ENCODE measurements at places on chromosomes 3 and 15.

DNA sequence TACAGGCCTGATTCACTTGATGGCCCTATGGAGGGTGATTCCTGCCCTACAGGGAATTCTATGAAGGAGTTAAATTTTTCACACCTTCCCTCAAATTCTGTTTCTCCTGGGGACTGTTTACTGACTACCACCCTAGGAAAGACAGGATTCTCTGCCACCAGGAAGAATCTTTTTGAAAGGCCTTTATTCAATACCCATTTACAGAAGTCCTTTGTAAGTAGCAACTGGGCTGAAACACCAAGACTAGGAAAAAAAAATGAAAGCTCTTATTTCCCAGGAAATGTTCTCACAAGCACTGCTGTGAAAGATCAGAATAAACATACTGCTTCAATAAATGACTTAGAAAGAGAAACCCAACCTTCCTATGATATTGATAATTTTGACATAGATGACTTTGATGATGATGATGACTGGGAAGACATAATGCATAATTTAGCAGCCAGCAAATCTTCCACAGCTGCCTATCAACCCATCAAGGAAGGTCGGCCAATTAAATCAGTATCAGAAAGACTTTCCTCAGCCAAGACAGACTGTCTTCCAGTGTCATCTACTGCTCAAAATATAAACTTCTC is 43.6 kb downstream of the BLM start:
- DNase-seq = no peak

- no peak for DNase-seq
Observed at GRCh38 chr3:148642616-148643015, 55.1 kb upstream of the AGTR1 start.

DNA sequence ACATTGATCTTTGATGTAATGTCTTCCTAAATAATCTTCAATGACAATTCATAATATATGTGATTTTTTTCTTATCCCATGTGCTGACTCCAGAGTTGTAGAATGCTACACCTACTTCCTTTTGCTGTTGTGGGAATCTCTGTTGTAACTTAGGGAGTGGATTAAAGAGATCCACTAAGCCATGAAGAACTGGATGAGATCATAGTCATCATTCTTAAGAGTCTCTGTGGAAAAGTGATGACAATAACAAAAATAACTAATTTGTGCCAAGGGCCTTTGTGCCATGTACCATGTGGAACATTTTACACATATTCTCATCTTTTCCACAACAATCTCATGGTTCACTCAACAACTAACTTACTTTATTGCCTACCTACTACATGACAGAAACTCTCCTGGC is 162.9 kb upstream of the PDZRN3 start:
- DNase-seq = no peak

- peak; percentile 74 for DNase-seq
Observed at GRCh38 chr3:124032881-124033359, 41.0 kb upstream of the ROPN1 start.

DNA sequence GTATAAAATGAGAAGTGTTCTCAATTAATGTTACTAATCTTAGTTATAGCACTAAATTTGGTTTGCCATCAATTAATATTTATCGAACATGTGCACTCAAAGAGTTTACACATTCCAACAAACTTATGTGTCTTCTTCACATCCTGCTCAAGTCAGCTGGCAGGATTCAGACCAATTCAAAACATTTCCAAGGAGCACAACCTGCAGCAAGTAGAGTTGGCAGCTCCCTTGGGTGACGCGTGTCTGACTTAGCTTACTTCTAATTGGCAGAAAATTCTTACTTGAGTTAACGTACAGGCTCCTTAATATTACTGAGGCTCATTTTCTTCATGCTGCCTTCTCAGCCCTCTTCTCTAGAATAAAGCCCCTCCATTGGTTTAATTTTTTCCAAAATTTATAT is 110.4 kb upstream of the PFN2 start:
- no peak for DNase-seq

- no peak for DNase-seq
Observed at GRCh38 chr3:72510247-72510646, 338.0 kb downstream of the SHQ1 start.

DNA sequence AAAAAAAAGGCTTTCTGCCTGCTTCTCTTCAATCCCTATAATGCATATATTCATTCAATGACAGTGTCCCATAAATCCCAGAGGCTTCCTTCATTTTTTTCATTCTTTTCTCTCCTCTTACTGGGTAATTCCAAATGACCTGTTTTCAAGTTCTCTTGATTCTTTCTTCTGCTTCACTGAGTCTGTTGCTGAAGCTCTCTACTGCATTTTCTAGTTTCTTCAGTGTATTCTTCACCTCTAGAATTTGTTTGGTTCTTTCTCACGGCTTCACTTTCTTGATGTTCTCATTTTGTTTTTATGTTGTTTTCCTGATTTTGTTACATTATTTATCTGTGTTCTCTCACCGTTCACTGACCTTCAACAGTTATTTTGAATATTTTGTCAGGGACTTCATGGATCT is 141.6 kb downstream of the SCAPER start:
- DNase-seq = no peak

DNA sequence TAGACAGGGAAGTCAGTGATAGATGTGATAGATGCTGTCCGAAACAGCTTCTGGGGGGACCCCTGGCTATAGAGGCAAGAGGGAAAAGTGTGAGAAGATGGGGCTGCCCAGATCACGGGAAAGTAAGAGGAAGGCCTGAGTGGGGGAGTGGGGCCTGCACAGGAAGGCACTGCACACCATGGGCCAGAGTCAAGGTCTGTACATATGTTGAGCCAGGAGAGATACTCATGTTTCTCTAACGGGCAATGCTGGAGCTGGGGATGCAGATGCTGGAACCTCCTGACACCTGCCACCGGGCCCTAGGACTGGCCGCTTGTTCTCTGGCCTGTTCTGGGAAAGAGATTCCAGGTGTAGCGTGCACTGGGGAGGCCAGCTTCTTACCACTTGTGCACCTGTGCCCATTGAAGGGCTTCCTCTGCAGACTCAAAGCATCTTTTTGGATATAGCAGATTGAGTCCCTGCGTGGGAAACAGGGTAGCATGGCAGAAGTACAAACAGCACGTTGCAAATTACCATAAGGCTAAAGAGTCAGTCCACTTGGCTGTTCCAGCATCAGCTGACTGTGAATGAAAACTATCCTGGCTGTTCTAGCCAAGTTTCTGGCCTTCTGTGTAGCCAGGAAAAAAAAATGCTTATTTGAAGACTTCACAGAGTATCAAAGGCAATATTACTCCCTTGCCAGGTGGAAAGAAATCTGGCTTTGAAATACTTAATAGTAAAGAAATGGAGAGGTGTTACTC is 77.1 kb upstream of the GSK3B start:
- DNase-seq = no peak

GRCh38 chr3:156449710-156450574 is 105.0 kb downstream of the SSR3 start:
- DNase-seq = no peak

- no peak for DNase-seq
Observed at GRCh38 chr3:8420612-8421011, 81.0 kb upstream of the LMCD1 start.

DNA sequence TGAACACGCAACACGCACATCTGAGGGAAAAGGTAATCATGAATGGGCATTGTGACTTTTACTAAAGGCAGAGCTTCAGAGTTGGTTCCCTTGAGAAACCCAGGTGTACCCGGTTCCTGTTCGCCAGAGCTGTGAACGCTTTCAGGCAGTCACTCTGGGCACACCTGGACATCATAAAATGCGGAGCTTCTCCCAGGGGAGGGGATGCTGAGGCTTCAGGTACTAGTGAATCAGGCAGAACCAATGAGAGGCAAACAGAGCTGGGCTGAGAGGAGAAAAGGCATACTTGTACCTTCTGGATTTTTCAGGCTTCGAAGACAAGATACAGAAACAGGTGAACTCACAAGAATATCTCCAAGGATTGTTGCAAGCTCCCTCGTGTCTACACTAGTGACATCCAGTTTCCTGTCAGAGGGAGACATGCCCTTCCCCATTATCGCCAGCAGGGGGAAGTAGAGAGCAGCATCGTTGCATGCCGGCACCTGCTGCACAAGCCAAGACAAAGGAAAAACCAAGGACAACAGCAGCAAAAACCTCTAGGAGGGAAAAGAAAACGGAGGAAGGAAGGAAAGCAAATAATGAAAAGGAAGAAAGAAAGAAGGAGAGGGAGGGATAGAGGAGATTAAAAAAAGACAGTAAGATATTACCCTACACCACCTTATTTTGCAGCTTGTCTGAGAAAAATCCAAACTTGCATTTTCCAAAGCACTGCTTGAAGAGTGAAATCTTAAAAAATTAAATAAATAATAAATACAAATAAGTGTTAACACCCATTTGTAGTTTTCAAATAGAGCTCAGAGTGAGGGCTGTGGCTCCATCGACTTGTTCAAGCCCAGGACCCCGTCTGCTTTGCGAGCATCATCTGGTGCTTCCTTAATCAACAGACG is 2.0 kb downstream of the AHSG start:
- DNase-seq = peak; percentile 81

Data from NT2/D1 (cell line).